Stimulated activated CD8-positive, alpha-beta memory T cell treated with anti-CD3 and anti-CD28 coated beads, Interleukin-4, amount 100 ng/mL, for 4 hours (primary cell): ENCODE measurements at places on chromosomes 16 and 17.

DNA sequence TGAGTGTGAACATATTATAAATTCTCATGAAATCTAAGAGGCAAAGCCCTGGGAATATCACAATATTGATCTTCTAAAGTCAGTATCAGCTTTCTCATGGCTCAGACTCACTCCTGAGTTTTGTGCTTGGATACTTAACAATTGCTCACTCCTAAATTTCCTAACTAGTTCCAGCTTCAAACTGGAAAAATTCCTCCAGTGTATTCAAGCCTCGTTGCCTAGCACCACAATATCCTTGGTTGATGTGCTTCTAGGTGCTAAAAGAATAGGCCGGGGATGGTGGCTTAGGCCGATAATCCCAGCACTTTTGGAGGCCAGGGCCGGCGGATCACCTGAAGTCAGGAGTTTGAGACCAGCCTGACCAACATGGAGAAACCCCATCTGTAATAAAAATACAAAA lies 62.5 kb downstream of the XYLT1 start:
- no peak for DNase-seq

DNA sequence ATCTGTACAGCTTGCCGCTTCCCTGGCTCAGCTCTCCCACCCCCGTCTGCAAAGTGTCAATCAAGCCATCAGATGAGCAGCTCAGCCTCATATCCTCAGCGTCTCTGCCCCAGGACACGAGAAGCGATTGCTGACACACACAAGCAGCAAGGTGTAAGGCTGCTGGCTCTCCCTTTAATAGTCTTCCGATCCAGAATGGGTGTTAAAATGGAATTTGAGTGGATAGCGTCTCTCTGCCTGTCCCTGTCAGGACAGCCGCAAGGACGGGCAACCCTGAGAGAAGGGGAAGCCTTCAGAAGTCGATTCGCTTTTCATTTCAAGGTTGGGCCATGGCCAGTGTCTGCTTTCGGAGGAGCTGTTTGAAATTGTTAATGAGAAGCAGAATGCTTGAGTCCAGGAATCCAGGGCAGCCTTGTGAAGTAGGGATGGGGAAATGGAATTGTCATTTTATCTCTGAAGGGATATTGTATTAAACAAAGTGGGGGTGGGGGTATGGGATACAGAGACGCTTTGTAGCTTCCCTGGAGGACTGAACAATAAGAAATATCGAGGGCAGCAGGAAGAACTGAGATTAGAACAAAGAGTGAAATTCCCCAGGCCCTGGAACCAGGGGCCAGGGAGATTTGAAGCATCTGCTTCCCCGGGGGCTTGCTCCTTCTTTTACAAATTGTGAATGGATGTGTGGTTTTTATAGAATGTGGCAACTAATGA lies 4.7 kb upstream of the PIPOX start:
- no peak for DNase-seq

DNA sequence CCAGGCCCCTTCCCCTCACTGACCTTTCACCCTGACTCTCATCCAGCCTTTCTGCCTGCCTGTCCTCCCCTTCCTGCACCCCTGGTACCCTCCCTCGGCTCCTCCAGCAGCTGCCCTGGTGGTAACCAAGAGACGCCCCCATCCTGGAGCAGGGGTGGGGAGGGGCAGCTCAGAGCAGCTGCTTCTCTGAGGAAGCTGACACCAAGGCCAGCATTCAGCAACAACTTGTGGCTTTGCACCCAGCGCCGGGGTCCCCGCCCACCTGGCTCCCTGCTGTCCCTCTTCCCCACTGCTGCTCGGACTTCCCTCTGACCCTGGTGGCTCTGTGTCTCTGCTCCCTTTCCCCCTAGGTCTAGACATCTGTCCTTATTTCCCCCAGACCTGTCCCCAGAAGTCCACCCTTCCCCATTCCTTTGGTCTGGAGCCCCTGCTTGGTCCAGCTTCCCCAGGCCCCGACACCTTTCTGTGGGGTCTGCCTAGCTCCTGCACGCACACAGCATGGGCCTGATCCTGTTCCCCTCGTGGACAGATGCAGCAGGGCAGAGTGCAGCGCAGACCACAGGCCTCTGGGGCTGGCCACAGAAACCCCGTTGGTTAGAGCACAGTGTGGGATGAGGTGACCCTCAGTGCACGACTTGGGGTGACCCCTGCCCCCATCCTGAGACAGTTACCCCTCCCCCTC lies 1.2 kb upstream of the ATP2A1 start:
- DNase-seq = no peak

DNA sequence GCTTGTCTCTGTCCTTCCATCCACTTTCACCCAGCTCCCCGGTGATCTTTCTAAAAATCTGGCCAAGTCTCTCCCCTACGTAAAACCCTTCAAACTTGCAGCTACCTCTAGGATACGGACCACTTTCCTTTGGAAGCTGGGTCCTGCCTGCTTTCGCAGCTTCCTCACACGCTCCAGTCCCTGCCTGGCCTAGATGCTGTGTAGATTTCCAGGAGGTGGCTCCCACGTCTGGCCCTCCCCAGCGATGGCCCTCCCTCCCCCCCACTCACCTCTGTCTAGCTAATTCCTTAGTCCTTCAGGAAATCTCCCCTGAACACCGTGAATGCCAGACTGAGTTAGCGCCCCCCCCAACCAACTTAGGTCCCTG lies 579 bp upstream of the LRRC59 start:
- no peak for DNase-seq

DNA sequence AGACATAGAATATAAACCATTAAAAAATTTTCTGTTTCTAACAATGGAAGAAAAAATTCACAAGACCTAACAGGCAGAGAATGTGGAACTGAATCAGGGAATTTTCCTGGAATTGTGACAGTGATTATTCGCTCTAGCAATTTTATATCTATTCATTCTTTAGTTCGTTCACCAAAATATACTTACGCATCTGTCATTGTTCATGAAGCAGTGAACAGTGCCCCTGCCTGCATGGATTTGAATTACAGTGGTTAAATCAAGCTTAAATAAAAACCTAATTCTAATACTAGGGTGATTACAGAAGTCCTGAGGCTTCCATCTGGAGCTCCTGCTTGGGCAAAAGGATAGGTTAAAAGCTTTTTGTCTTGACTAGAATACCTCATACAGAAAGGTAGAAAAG lies 48.6 kb downstream of the ABCA8 start:
- no peak for DNase-seq
